M059J (cell line): ENCODE measurements at places on chromosomes 5 and 9. TPM values are rescaled to one million over a fixed set of nuclear protein-coding genes. Genes with fewer than 3 reads are reported as not detected.

DNA sequence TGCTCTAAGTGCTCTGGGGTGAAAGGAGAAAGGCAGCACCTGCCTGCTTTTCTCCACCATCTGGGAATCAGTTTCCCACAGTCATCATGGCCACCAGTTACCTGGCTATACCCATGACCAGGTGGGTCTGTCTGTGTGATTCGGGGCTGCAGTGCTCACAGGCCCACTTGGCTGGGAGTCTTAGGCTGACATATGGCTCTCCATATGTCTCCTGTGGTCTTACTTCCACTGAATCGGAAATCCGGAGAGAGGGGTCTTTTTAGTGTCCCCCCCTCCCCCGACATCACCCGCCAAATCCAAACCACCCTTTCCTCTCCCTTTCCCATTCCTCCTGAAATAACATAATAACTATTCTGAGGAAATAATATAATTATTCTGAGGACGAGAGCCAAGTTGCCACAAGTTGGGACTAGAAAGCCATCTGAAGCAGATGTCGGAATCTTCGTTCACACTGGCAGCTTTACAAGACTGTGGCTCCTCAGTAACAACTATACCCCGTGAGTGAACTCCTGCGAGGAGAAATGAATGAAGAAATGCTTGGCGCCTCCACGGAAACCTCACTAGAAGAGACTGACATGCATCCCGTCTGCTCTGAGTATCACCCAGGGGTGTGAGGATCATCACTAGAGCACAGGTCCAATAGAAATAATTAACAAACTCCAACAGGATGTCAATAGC, 143.4 kb downstream of the MYO10 start:
- DNase-seq: no peak

DNA sequence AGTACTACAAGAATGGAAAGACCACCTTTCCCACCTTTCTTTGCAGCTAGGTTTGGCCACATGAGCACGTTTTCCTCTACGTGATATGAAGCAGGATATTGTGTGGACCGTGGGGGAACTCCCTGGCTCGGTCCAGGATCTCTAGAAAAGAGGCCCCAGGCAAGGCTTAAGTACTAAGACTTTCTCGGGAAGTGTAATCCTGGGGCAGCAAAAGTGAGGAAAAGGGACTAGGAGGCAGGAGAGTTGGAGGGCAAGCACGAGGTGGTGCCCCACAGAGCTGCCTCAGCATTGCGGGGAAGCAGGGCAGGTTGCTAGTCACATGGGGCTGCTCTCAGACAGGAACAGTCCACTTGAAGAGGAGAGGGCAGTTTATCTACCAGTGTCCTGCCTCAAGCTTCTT, 235.1 kb downstream of the GADD45G start:
- no peak for DNase-seq

- peak; percentile 99 for DNase-seq
Observed at GRCh38 chr5:52922384-52922783, 66.8 kb upstream of the ITGA2 start.

DNA sequence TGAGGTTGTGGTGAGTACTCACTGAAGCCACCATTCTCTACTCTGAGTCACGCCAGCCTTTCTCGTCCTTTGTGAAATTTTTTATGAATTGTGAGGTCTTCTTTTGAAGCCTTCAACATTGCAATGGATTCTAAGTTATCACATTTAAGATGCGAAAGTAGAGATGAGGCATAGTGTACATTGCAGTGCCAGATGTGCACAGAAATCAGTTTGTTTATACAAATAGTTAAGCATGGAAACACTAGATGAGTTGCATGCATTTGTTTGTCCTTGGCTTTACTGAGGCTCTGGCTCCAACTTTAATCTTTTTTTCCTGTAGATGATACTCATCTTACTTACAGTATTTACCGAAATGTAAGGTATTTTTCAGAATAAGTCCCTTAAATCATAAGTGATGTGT, 453.7 kb upstream of the RIOK2 start:
- no peak for DNase-seq

GRCh38 chr9:126420643-126421564, 94.3 kb downstream of the MVB12B start:
- DNase-seq: peak; percentile 81

DNA sequence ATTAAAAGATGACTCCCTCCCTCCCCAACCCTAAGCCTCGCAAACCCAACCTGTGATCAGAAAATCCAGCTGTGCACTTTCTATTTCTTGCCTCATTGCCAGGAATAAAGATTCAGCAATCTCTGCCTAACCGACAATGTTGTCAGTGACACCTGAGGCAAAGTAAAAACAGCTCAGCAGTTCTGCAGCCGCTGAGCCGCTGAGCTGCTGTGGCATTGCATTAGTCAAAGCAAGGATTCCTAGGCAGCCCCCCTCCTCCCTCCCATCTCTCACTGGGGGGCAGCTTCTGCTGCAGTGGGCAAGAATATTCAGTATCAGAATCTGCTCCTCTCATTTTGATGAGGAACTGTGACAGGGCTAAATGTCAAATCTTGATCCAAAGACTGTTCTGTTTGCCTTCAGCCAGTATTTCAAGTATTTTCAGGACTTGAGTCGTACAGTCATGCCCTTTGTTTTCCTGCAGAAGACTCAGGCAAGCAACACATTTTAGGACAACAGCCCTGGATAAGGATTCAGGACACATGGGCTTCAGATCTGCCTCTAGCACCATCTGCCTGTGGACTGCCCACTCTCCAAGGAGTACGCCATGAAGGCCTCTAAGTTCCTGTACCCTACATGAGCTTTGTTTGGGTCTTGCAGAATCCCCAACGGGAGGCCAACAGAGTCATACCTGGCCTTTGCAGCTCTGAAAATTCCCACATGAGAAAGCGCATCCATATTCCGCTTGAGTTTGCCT, 41.1 kb upstream of the DAP start:
- DNase-seq: no peak

- no peak for DNase-seq
Observed at GRCh38 chr5:2708132-2708531, 43.3 kb downstream of the IRX2 start.

DNA sequence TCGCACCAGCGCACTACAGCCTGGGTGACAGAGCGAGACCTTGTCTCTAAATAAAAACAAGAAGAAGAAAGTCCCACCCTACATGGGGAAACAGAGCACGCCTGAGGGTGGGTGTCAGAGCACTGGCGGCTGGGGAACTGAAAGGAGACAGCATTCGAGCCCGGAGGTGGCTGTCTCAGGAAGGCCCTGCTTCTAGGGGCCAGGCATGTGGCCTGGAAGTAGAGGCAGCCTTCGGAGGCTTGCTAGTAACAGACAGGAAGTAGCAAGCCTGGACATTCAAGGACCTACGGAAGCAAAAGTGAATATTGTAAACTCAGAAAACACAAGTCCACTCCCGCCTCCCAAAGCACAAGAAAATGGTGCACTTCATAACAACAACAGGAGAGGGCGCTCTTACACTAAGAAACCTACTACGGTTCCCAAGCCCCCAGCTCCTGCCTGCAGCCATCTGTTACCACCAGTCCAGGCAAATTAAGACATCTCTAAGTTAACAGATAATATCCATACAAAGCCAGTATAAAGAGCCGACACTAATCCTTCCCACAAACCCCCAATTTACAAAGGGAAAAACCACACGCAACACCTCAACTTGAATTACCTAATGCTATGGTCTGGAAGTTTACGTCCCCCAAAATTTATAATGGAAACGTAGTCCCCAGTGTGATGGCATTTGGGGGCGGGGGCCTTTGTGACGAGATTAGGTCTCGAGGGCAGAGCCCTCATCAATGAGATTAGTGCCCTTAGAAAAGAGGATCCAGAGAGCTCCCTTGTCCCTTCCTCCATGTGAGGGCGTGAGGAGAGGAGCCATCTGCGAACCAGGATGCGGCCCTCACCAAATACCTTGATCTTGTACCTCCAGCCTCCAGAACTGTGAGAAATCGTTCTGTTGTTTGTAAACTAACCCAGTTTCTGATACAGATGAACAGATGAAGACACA, 7.7 kb downstream of the RASGEF1C start:
- peak; percentile 20 for DNase-seq

- DNase-seq: no peak
Observed at GRCh38 chr5:115579216-115579615, 23.1 kb downstream of the TICAM2 start.

DNA sequence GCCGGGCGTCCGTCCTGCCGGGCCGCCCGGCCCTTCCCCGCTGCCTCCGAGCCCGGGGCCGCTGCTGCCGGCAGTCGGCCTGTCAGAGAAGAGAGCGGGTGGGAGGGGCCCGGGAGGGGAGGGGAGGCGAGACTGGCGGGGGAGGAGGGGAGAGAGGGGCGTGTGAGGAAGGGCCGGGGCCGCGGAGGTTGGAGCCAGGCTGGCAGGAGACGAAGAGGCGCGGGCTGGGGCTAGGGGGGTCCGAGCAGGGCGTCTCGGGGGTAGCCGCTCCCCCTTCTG, 570 bp downstream of the CREBRF start:
- DNase-seq: no peak

GRCh38 chr9:87959916-87960581, 14.3 kb downstream of the CDK20 start:
- peak; percentile 94 for DNase-seq

DNA sequence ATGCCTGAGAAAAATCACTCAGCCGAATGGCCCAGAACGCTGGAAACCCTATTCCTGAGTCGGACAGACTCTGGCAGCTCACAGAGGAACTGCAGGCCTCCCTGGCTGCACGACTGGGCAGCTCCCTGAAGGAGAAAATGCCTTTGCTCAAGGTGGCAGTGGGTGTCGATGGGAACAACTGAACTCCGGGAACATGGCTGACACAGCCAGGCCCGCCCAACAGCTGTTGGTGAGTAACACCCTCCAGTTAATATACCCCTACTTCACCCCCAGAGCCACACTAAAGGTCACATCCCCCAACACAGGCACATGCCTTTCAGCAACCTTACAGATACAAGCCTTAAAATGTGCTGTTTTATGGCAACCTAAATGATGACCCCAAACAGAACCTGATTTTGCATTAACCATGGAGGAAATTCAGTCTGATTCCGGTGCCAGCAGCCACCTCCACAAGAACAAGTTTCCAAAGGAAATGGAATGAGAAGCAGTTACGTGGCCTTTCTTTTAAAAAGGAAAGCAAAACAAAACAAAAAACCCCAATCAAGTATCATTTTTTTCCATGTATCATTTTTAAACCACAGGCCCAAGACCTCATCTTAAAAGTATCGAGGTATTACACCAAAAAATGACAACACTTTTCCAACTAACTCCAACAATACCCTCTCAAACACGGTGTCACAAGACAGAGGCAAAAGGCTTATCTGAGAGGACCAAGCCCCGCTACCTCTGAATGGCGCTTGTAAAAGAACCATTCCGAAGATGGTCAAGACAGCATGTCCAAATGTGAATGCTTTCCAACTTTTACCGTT, 3.1 kb downstream of the KLF9 start:
- DNase-seq: peak; percentile 79

DNA sequence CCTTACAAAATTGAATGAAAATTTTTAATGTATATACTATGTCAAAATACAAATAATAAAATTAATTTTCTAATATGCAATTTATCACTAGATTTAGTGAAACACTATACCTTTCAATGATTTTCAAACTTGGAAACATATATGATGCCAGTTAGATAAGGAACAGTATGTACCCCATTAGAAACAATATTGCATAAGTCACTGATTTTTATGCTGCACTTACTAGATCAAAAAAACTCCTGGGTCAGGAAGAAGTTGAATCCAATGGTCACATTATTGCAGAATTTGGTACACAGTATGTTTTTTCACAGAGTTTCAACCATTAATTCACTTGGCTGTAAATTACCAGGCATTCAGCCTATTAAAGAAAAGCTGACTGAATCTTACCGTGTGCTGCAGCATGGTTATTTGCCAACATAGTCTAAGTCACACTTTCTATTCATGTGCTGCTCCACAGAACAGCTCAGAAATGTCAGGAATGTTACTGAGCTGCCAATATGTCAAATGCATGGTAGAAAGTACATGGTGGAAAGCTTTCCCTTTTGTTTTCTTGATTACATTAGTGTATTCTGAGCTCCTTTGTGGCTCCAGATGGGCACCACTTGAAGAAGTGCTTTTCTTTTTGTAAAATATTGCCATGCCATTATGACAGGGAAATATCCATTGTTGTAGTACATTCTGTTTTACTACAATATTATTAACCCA, 9.9 kb upstream of the PRR16 start:
- DNase-seq: peak; percentile 82

DNA sequence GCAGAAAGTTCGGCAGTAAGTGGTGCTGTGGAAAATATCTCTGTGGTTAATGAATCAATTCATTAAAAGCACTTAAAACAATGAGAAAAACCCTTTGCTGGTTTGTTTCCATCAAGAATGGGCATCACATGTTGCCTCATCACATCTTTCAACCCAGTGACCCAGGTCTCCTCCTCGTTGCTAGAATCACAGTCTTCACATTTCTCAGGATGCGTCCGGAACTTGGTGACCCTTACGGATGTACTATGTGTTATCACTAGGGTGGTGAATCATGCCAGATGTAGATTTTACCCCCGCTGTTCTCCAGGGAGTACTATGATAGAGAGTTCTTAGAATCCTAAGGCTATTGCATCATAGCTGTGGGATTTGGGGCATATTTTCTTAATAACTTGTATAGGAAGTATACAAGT, 217.9 kb upstream of the KLF4 start:
- DNase-seq: peak; percentile 72

GRCh38 chr5:155053501-155053900, 39.9 kb downstream of the KIF4B start:
- DNase-seq: no peak

DNA sequence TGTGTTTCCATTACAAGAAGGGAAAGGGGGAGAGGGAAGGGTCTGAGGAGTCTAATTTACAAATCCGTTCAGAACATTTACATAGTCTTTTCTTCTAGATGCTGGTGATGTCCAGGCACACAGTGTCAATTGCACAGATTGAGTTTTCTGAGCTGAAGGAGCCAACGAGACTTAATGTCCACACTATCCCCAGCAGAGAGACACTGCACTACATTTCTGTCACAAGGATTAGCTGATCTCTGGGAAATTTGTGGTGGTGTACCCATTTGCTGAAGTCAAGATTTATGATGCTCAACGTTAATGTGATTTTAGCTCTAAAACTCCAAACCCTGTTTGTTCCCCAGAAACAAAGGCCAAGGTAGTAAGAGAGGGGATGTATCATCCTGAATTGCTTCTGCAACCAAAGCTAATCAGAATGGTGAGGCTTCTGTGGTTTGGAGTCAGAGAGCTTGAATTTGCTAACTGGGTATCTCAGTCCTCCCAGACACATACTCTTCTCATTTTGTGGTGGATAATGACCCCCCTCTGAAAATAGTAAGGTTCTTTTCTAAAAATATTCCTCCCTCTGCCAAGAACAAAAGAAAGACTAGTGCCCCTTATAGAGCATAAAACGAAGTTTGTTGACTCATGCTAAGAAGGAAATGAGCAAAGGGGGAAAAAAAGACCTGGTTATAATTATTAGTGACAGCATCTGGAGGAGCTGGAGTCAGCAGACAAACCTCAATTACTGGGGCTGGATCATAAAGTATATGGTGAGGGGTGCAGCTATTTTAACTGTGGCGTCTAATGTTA, 416.9 kb downstream of the PSAT1 start:
- peak; percentile 90 for DNase-seq

BRINP1 gene
- total RNA-seq: 0.20 TPM in 1 of 2 replicates, not detected in the other

SGCD gene
- total RNA-seq: 0.49 and 1.7 TPM in 2 replicates

LCN2 gene
- total RNA-seq: 0.42 TPM in 1 of 2 replicates, not detected in the other

TEX48 gene
- total RNA-seq: not detected in 2 replicates
